ENCODE measurements at places on chromosomes 6 and 20.
A peak's percentile ranks its signal among the peaks of the same experiment; 100 is the strongest.

DNA sequence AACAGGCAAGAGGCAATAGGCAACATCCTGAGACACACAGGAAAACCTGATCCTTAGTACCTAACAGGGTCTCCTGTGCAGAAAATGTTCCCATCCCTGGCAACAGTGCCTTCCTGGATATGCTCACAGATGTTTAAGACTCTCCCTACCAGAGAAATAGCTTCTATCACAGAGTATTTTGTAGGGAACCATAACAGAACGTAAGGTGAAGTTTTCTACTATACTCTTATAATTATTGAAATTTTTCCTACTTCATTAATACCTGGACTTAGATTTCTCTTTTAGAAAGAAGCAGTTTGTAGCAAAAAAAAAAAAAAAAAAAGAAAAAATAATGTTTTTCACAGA lies 33.5 kb upstream of the LGSN start:
- no peak for DNase-seq

- DNase-seq, result no peak
These were observed 83.1 kb downstream of the IRF4 start for GRCh38 chr6:474453-475185.

GRCh38 chr6:3125815-3126214 lies 7.3 kb downstream of the BPHL start:
- no peak for DNase-seq

- DNase-seq, result no peak
These were observed 10.6 kb downstream of the TRIB3 start for GRCh38 chr20:391041-391711.

DNA sequence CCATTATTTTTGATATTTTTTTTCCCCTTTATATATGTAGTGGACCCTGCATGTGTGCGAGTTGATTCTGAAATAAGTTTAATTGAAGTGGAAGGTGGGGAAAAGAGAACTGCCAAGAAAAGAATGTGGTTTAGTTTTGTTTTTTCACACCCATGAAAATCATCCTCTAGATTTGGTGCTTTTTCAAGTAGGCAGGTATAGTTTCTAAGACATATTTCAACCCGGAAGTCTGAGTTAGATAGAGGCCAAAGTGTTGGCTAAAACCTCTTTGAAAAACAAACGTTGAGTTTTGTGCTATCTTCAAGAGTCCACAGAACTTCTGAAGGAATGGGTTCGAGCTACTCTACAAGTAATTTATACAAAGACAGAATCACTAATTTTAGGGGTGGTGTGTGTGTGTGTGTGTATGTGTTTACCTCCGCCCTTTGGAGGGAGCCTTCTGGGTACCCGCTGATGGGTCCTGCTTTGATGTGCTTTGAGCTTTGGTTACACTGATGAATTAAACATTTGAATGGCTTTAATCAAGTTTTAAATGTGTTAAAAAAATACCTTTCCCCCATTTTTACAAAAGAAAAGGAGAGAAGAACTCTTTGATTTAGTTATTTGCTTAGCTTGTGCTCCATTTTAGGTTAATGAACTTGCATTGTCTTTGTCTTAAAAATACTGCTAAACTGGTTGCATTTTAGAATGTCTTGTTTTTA lies 2.5 kb downstream of the RREB1 start:
- no peak for DNase-seq

DNA sequence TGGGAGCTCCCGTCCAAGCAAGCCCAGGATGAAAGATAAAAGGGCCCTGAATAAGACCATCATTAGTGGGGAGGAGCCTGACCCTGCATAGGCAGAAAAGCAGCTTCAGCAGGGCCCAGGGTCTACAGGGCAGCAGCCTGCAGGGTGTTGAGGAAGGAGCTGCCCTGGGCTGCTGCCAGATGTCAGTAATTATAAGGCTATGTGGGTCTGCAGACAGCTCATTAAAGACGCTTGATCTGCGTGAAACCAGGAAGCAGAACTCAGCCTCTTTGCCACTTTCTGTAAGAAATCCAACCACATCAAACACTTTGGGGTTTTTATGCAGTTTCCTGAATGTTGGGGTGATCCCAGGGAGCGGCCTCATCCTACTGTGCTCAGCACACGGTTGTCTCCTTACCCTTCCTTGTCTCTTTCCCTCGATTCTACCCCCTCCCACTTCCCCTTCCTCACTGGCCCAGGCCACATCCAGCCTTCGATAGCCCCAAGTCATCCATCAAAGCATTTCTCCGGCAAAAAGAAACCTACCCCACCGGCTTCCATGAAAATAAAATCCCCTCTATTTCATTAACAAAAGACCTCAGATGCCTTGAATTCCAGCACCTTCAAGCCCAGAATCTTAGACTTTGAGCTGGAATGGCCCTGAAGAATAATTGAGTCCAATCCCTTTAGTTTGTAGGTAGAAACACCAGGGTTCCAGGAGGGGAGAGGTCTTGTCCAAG lies 1.0 kb upstream of the TGM6 start:
- peak; percentile 18 for DNase-seq

- no peak for DNase-seq
These were observed 19.8 kb downstream of the MTRES1 start for GRCh38 chr6:107047807-107048206.

Measured in NCI-H1417 (cell line).